Cardiac muscle cell (in vitro differentiated cells and primary cell): ENCODE measurements at places on chromosomes 3 and 15. TPM values are rescaled to one million over a fixed set of nuclear protein-coding genes. Genes with fewer than 3 reads are reported as not detected.

ZKSCAN7 gene
- total RNA-seq: 24.9 and 27.4 TPM in 2 replicates

RETNLB gene
- not detected in 2 replicates for total RNA-seq

GOLGA6A gene
- total RNA-seq: 1.9 TPM in 1 of 2 replicates, not detected in the other

KIF23 gene
- total RNA-seq: 11.2 and 58.9 TPM in 2 replicates

FEZF2 gene
- total RNA-seq: not detected in 2 replicates

RARRES1 gene
- 0.33 and 0.39 TPM in 2 replicates for total RNA-seq

KCNAB1 gene
- total RNA-seq: 0.06 TPM in 1 of 2 replicates, not detected in the other

SPTSSB gene
- 0.32 TPM in 1 of 2 replicates, not detected in the other for total RNA-seq

NME9 gene
- 4.8 and 5.1 TPM in 2 replicates for total RNA-seq

GPR62 gene
- total RNA-seq: 0.42 and 1.1 TPM in 2 replicates

DENND4A gene
- 4.7 and 7.7 TPM in 2 replicates for total RNA-seq

CRTC3 gene
- 14.0 and 24.5 TPM in 2 replicates for total RNA-seq

ATP8B4 gene
- total RNA-seq: 0.09 TPM in 1 of 2 replicates, not detected in the other

TIMP4 gene
- 0.11 TPM in 1 of 2 replicates, not detected in the other for total RNA-seq

KCNMB2 gene
- 0.33 TPM in 1 of 2 replicates, not detected in the other for total RNA-seq

EFHB gene
- 0.15 and 1.0 TPM in 2 replicates for total RNA-seq

LRRIQ4 gene
- 0.15 TPM in 1 of 2 replicates, not detected in the other for total RNA-seq

PARP15 gene
- not detected in 2 replicates for total RNA-seq

SH2D7 gene
- total RNA-seq: not detected in 2 replicates

ABHD17C gene
- 1.4 and 1.7 TPM in 2 replicates for total RNA-seq

VGLL3 gene
- 0.04 and 0.06 TPM in 2 replicates for total RNA-seq

NDN gene
- 198 and 240 TPM in 2 replicates for total RNA-seq

AHSG gene
- not detected in 2 replicates for total RNA-seq

WDR93 gene
- total RNA-seq: 0.06 and 0.70 TPM in 2 replicates

AZI2 gene
- total RNA-seq: 49.3 and 65.5 TPM in 2 replicates

CAMK1 gene
- 23.7 and 24.6 TPM in 2 replicates for total RNA-seq

RBMS3 gene
- total RNA-seq: 17.5 and 20.8 TPM in 2 replicates

MYZAP gene
- 103 and 143 TPM in 2 replicates for total RNA-seq

INKA1 gene
- 4.3 and 5.9 TPM in 2 replicates for total RNA-seq

RPP25 gene
- total RNA-seq: 21.1 and 23.0 TPM in 2 replicates

GOLGA8S gene
- 0.04 TPM in 1 of 2 replicates, not detected in the other for total RNA-seq

XCR1 gene
- not detected in 2 replicates for total RNA-seq

NAA80 gene
- total RNA-seq: 28.5 and 40.4 TPM in 2 replicates

BSN gene
- 1.9 and 2.1 TPM in 2 replicates for total RNA-seq

ACOX2 gene
- total RNA-seq: 18.9 and 27.3 TPM in 2 replicates

TTLL13 gene
- 0.21 TPM in 2 replicates for total RNA-seq

HIGD2B gene
- not detected in 2 replicates for total RNA-seq

SRPRB gene
- 19.0 and 29.2 TPM in 2 replicates for total RNA-seq

PAK6 gene
- 9.7 and 18.7 TPM in 2 replicates for total RNA-seq

LYZL4 gene
- total RNA-seq: 4.3 and 5.4 TPM in 2 replicates

ALPK3 gene
- total RNA-seq: 44.6 and 52.1 TPM in 2 replicates

STXBP5L gene
- total RNA-seq: 0.07 and 0.24 TPM in 2 replicates

POC1A gene
- 6.0 and 12.4 TPM in 2 replicates for total RNA-seq

ITPKA gene
- total RNA-seq: 6.0 and 6.9 TPM in 2 replicates

ARRDC4 gene
- 29.9 and 35.2 TPM in 2 replicates for total RNA-seq

SHF gene
- 20.0 and 20.8 TPM in 2 replicates for total RNA-seq

DAZL gene
- not detected in 2 replicates for total RNA-seq

ALDH1A3 gene
- total RNA-seq: not detected in 2 replicates

RLBP1 gene
- not detected in 2 replicates for total RNA-seq

ITIH4 gene
- total RNA-seq: 2.3 and 2.9 TPM in 2 replicates

FAM107A gene
- not detected in 2 replicates for total RNA-seq

GRAMD2A gene
- total RNA-seq: 0.24 and 0.67 TPM in 2 replicates

IL17RD gene
- 23.1 and 110 TPM in 2 replicates for total RNA-seq

GOLGA8R gene
- total RNA-seq: 1.7 and 5.9 TPM in 2 replicates

ATP13A4 gene
- 0.53 and 3.0 TPM in 2 replicates for total RNA-seq

ALDH1A2 gene
- 4.0 and 6.6 TPM in 2 replicates for total RNA-seq
